ENCODE measurements at places on chromosomes 7 and 10.

DNA sequence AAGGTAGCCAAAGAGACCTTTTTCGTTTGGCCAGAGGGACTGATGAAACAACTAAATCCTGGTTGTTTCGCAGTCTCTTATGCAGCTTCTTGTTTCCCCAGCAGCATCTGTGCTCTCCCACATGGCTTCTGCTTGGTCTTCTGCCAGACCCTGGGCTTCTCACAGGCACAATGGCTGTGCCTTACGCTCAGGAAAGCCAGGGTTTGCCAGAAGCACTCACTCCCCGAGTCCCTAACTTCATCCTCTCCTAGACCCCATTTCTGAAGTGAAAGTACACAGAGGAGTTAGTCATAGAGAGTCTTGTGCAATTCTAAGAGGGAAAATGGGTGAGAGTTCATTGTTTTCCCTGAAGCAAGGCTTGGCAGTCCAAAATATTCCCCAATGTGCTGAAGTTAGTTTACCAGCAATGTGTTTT, 121.7 kb downstream of the EVX1 start:
- no peak for DNase-seq

- DNase-seq = no peak
These were observed 998.7 kb downstream of the LRMDA start for GRCh38 chr10:76430061-76430645.

- no peak for DNase-seq
These were observed 119.5 kb downstream of the CCSER2 start for GRCh38 chr10:84447701-84448400.

DNA sequence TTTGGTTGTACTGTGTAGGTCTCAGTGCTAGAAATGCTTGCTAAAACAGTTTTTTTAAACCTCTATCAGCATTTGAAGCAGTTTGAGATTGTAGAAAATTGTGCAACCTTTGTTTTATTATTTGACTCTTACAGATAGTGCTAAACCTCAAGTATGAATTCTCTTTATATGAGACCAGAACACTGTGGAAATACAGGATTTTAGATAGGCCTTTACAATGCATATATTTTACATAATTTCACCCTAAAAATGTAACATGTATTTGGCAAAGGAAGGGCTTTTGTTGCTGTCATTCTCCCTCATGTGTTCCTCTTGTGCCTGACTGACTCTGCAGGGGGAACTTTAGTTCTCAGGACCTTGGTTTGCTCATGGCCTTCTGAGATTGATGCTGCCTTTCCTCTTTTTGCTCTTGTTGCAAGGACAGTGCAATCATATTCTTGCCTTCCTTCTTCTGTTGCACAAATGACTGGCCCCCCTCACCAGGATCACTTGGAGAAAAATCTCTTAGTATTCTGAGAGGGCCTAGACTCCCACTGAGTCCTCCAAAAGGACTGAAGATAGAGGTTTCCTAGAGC, 188.7 kb downstream of the PPP1R9A start:
- DNase-seq = no peak

DNA sequence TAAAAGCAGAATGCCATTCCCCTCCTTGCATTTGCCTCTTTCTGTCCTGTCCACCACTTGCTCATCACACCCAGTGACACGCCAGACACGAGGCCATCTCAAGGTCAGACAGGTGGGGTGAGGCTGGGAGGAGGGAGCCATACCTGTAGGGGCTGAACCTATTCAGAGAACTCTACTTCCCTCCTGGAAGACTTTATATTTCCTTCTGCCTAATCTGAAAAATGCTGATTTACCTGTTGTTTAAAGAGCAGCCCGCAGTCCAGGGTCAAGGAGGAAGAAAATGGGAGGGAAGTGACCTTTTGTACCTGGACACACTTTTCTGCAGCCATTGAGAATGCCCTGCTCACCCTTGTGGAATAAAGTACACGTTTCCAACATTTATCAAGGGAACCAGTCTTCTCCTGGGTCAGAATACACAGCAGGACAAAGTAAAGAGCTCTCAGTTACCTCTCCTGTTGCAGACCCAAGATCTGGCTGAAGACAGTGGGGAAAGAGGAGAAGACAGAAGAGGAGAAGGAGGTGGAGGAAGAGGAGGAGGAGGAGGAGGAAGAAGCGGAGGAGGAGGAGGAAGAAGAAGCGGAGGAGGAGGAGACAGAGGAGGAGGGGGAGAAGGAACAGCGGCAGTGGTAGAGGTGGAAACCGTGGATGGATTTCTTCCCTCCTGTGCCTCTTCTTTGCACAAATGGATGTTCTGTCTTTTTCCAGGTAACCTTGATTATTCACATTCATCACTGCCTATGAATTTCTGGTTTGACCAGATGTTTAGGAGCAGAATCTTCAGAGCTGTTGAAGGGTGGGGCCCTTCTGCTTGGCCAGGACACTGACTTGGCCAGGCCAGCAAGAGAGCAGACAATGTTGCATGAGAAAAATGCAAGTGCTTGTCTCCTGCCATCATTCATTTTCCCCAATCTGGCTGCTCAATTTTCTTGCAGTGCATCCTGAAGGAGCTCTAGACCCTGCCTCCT, 1.2 kb upstream of the BLNK start:
- no peak for DNase-seq

GRCh38 chr10:110430340-110431273, 67.1 kb upstream of the DUSP5 start:
- DNase-seq = no peak

GRCh38 chr10:31974434-31975124, 45.9 kb upstream of the ARHGAP12 start:
- DNase-seq = no peak
